ENCODE measurements at places on chromosomes 4 and X.

GRCh38 chr4:57114973-57115372 lies 4.8 kb upstream of the IGFBP7 start:
- no peak for DNase-seq

GRCh38 chrX:136916827-136917226 lies 36.3 kb upstream of the RBMX start:
- DNase-seq = no peak

GRCh38 chrX:111868726-111869638 lies 7.0 kb upstream of the TRPC5OS start:
- DNase-seq = no peak

- no peak for DNase-seq
Observed at GRCh38 chr4:62952366-62952765, 1456.9 kb downstream of the TECRL start.

- no peak for DNase-seq
Observed at GRCh38 chrX:9087271-9088040, 53.5 kb upstream of the FAM9B start.

DNA sequence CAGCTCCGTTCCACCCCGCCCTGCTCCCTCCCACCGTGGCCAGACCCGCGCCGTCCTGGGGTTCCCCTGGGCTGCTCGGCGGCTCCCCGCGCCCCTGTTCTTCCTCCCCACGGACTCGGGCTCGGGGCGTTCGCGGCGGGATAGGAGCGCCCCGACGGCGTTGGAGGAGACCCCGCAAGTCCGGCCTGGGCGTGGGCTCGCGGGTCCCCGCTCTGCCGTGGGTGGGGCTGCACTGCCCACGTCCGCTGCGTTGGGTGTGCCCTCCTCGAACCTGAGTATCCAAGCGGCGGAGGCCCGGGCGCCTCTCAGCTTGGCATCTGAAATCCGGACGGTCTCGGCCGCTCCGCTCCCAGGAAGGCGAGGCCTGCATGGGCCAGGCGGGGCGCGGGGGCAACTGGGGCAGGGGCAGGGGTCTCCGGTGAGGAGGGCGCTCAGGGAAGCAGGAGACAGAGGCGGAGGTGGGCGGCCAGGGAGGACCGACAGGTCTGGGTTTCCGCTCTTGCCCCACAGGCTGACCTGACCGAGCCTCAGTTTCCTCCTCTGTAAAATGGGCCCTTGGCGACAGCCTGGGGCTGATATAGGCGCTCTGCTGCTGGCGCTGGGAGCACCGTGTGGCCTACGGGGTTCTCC lies 12.0 kb upstream of the NAT8L start:
- no peak for DNase-seq

DNA sequence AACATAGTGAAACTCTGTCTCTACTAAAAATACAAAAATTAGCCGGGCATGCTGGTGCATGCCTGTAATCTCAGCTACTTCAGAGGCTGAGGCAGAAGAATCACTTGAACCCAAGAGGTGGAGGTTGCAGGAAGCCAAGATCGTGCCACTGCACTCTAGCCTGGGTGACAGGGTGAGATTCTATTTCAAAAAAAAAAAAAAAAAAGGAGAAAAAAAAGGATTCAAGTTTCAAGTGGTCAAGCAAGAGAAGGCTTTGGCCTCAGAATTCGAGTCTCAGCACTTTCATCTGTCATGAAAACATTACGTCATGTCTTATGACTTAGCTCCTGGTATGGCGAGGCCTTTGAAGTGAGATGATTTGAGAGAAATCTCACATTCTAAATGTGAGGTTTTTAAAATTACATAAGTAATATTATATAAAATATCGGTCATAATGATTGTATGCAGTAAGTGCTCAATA lies 21.2 kb upstream of the DHRSX start:
- no peak for DNase-seq

- DNase-seq = no peak
Observed at GRCh38 chrX:73851014-73852009, 288.3 kb downstream of the CHIC1 start.

- DNase-seq = peak; percentile 30
Observed at GRCh38 chr4:94757192-94758140, at the start of gene BMPR1B. BMPR1B (plus strand) TSS chr4:94757955; CDS start chr4:95104425, 346,470 bp downstream.

Data from activated naive CD8-positive, alpha-beta T cell treated with anti-CD3 and anti-CD28 coated beads, Interleukin-2, amount 10 ng/mL, durations not matched to agents 7 days and 5 days (primary cell).